ENCODE measurements at places on chromosomes 6 and 20.

DNA sequence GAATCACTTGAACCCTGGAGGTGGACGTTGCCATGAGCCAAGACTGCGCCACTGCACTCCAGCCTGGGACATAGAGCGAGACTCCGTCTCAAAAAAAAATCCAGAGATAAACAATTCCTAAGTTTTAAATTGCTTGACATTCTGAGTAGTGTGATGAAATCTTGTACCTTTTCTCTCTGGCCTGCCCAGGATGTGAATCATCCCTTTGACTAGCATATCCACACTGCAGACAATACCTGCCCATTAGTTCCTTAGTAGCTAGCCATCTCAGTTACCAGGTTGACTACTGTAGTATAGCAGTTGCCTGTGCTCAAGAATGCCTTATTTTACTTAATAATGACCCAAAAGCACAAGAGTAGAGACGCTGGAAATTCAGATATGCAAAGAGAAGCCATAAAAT is 2.8 kb downstream of the ZFP57 start:
- no peak for DNase-seq

DNA sequence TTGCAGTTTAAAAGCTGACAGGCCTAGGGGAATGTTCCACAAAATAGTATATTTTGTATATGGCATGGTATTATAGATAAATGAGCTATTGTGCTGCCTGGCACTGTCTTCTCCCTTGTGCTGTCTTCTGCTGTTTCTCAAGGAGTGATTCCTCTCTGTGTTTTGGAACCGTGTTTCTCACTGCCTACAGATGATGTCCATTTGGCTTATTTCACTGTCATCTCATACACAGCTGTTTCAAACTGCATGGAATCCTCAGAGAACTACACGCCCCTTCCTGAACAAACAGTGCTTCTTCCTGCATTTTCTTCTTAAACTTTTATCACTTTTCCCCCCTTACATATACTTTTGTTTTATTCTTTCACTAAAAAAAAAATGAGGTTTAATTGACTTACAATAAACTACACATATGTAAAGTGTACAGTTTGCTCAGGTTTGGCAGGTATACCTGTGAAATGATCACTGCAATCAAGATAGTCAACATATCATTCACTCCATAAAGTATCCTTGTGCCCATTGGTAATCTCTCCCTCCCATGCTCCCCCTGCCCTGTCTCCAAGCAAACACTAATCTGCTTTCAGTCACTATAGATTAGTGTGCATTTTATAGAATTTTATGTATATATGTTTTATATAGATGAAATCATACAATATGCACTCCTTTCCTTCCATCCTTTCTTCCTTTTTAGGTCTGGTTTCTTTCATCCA is 43.0 kb downstream of the CBFA2T2 start:
- DNase-seq = no peak

GRCh38 chr6:50998905-50999304 is 180.2 kb downstream of the TFAP2B start:
- DNase-seq = no peak

GRCh38 chr6:53284901-53285300 is 63.8 kb downstream of the ELOVL5 start:
- no peak for DNase-seq

GRCh38 chr6:158923805-158924498 is 76.0 kb downstream of the RSPH3 start:
- DNase-seq = peak; percentile 2

DNA sequence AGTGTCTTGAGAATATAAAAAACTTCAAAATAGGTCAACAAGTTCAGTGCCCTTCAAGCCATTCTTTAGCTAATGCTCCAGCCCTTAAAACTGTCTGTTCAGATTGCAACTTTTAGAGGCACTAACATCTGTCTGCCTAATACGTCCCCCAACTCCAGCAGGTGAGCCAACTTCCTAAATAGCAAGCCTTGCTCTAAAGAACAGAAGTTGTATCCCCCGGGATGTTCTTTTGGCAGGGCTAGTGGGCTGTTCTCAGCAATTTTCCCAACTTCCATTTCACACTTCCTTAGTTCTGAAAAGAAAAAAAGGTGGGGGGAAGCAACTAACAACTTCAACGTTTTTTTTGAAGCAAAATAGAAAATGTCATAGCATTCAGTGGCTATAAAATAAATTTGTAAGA is 290.0 kb upstream of the PTCHD4 start:
- DNase-seq = no peak

GRCh38 chr6:148044261-148044751 is 298.3 kb upstream of the SASH1 start:
- peak; percentile 51 for DNase-seq

- no peak for DNase-seq
Observed at GRCh38 chr6:43698584-43699349, 11.2 kb upstream of the MRPS18A start.

- DNase-seq = no peak
Observed at GRCh38 chr6:108805611-108806167, 42.5 kb upstream of the ARMC2 start.

GRCh38 chr20:59402681-59403080 is 102.3 kb downstream of the EDN3 start:
- DNase-seq = no peak

DNA sequence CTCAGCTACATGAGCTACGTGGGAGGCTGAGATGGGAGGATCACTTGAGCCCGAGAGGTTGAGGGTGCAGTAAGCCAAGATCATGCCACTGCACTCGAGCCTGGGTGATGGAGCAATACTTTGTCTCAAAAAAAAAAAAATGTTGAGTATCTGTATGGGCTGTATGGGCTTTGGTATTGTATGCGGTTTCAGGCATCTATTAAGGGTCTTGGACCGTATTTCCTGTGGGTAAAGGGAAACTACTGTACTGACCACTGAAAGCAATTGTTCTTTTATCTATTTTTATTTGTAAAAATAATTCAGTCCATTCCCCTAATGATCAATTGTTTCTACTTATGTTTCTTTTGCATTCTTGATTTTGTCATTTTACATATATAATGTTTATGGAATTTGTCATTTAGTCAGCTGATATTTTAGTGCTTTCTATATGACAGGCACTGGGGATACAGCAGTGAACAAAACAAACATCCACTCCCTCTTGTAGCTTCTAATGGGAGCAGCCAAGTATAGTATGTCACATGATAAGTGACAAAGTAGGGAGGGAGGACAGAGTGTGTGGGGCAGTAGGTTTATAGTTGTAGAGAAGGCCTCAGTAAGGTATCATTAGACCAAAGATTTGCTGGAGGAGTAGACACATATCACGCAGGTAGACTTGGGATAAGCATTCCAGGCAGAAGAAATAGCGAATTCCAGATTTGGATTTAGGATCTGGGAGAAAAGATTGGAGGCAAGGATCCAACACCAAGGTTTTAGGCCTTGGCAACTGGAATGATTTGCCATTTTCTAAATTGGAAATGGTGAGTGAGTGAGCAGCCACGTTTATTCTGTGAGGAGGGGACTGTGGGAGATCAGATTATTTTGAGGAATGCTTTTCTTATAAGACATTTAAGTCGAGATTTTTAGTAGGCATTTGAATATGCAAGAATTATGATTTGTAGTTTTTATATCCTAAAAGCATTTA is 6.0 kb downstream of the PCMT1 start:
- no peak for DNase-seq

- DNase-seq = no peak
Observed at GRCh38 chr6:55776113-55776512, 99.3 kb downstream of the BMP5 start.

DNA sequence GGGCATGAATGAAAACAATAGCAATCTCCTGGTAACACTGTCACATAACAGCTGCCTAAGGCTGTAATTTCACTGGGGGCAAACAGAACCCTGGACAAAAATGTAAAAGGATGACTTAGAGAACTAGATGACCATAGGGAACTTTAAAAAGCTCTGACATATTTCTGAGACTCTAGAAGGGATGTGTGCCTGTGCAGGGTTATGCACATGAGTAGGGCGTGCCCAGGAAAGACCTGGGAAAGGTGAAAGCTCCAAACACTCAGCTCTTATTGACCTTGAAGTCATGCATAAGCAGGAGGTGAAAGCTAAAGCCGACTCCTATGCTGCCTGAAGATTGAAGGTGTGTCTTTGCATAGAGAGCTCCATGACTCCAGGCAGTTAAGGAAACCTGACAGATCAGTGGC is 118.4 kb upstream of the BTBD3 start:
- DNase-seq = no peak

GRCh38 chr6:33695451-33695887 is 16.0 kb downstream of the UQCC2 start:
- no peak for DNase-seq

DNA sequence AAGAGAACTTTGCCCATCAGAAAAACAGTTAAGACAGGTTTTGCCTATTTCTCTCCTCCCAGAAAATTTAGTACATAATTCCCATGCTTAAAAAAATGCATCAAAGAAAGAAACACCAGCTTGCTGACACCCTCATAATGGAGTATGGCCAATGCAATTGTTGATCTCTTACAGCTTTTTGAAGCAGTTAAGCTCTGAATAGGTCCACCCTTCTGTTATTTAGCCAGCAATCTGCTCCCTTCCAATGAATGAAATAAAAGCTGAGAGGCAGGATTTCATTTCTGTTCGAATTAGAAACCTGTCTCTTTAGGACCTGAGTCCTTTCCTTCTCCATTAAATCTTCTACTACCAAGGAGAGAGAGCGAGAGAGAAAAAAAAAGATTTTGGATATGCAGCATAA is 288.7 kb downstream of the RNF144B start:
- no peak for DNase-seq

- no peak for DNase-seq
Observed at GRCh38 chr6:43262000-43262779, 18.9 kb downstream of the TTBK1 start.

DNA sequence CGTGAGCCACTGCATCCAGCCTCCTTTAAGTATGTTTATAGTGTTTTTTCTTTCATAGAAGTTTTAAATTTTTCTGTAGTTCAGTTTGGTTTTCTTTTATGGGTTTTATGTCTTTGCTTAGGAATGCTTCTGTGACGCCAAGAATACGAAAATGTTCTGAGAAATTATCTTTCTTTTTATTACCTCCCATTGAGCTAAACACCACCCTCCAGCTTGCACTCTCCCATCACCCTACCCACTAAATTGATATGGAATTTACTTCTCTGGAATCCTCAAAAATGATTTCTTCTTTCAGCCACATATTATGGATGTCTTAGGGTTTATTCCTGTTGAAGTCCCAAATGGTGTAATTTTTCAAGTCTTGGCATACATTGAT is 38.1 kb downstream of the JARID2 start:
- peak; percentile 41 for DNase-seq

DNA sequence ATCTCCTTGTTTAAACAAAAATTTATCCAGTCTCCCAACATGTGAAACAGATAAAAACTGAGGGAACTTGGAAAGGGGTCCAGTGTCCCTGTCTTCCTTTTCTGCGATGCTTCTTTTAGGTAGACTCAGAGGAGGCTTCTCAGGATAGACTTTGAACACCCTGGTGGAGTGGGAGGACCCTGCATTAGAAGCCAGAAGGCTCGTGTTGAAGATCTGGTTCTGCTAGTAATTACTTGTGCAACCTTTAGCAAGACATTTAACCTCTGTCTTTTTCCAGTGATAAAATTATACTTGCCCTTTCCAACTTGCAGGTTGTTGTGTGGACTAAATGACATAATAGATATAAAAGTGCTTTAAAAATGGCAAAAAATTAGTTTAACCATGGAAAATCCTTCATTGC is 67.1 kb upstream of the PREP start:
- DNase-seq = no peak

DNA sequence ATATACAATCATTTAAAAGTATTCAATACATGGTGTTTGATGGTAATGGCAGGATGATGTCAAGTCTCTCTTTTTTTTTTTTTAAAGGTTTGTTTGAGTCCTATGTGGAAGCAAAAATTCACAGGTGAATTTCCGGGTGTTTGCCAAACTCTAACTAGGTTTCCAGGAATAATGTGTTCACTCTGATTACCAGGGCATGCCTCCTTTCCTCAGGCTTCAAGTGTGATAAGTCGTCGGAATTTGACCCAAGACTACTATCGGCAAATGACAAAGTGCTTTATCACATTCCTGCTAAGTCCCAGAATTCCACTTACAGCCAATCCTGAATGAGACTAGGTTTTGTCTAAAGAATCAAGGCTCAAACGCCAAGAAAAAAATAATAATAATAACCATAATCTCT is 7.3 kb downstream of the OARD1 start:
- DNase-seq = no peak

GRCh38 chr20:35837577-35838195 is 65.9 kb downstream of the PHF20 start:
- DNase-seq = no peak

- no peak for DNase-seq
Observed at GRCh38 chr6:83193747-83194566, 800 bp downstream of the RWDD2A start.

GRCh38 chr6:4973982-4974745 is 29.7 kb downstream of the RPP40 start:
- DNase-seq = peak; percentile 20

DNA sequence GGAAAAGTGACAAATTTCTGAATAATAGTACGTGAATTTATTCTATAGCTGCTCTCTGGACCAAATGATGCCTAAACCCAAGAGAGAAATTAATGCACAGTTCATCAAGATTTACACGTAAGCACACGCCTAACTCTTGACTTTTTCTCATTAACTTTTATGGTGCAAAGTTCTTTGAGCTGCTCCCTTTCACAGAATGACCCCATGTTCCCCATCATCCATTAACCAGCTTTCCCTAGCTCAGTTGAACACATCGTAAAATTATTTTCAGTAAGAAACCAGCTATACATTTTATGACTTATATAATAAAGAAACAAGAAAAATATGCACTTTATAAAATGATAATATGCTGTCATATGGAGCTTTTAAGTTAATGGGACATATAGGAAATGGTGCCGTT is 54.3 kb downstream of the ID4 start:
- no peak for DNase-seq

GRCh38 chr20:37451616-37452015 is 69.4 kb upstream of the NNAT start:
- DNase-seq = no peak

DNA sequence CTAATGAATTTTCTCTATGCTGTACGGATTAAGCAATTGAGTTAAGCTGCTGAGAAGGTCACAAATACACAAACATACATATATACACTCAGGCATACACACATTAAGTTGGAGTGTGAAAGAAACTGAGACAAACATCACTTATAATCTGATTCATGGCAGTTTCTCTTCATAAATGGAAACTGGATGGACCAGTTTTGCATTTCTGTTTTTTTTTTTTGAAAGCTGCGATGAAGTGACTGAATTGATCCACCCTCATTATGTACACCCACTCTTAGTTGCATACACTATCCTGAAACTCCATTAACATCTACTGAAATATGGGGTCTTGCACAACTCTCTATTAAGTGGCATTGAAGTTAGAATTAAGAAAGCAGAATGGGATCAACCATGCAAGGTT is 32.9 kb upstream of the TENT5A start:
- no peak for DNase-seq

All from AG09309 (cell line).